ENCODE measurements at places on chromosomes 1 and 21.

DNA sequence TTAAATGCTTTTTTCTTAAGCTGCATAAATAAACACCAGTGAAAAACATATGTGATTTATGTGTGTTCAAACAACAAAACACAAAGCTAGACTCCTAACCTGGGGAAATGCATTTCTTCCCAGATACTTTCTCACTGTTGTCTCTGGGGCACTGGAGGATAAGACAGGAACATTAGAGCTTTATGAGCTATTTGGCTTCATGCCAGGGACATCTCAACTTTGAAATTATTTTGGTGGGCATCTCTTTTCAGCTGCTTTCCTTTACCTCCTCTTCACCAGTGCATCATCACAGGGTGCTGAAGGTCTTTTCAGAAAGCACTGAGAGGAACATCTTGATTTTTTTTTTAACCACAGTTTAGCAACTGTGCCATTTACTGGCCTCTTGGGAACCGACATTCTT, 212.9 kb downstream of the DNM3 start:
- DNase-seq: no peak

- DNase-seq: no peak
Measured at GRCh38 chr1:178101654-178102053, 7.8 kb downstream of the RASAL2 start.

- DNase-seq: no peak
Measured at GRCh38 chr1:31790641-31791091, 25.2 kb downstream of the SPOCD1 start.

DNA sequence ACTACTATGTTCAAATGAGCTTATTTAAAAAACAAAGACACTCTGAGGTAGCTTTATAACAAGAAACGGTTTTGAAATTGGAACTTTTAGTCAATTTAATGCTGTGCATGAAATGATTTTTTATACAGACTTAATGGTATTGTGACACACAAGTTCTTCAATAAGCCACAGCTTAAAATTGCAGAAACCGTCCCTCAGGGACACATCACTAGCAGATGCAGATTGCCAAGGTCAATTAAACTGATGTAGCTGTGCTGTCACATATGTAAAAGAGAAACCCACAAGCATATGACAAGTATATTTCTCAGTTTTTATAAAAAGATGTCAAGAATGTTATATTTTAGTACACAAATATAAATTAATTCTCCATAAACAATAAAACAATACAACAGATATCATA, 366.9 kb downstream of the DPYD start:
- DNase-seq: no peak

GRCh38 chr1:210235363-210236053, 2.9 kb downstream of the SERTAD4 start:
- DNase-seq: no peak

GRCh38 chr1:149846593-149847466, 52.5 kb upstream of the BOLA1 start:
- no peak for DNase-seq
